Tibial nerve (tissue), 4 donors: ENCODE measurements at places on chromosomes 7 and 10.

GRCh38 chr7:610531-611280, 91.1 kb upstream of the PDGFA start:
- no peaks in the 10 kb centered on the region for H3K36me3 ChIP-seq
- DNase-seq, result no peak
- H3K27me3 ChIP-seq, result no peaks in the 10 kb centered on the region
- H3K27ac ChIP-seq, result peak overlapping the region; percentile 47

DNA sequence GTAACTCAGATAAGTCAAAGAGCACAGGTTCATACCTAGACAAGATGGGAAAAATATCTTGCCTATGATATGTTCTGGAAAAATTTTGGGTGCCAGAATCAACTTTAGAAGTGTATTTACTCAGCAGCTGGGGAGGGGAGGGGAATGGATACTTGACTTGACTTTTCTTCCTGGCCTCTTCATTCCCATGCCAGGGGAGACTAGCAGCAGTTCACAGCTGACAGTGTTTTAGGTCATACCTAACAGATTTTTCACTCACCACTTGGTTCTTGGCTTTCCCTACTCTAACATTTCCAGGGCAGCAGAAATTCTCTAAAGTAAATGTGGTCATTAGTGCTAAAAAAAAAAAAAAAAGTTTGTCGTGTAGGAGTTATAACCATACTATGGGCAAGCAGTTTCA, 46.3 kb downstream of the TAS2R16 start:
- H3K4me1 ChIP-seq, result no peaks in the 10 kb centered on the region
- H3K4me3 ChIP-seq, result no peak overlapping the region
- no peak for DNase-seq
- no peak overlapping the region for H3K27ac ChIP-seq
- H3K27me3 ChIP-seq, result no peaks in the 10 kb centered on the region
- no peaks in the 10 kb centered on the region for H3K36me3 ChIP-seq

DNA sequence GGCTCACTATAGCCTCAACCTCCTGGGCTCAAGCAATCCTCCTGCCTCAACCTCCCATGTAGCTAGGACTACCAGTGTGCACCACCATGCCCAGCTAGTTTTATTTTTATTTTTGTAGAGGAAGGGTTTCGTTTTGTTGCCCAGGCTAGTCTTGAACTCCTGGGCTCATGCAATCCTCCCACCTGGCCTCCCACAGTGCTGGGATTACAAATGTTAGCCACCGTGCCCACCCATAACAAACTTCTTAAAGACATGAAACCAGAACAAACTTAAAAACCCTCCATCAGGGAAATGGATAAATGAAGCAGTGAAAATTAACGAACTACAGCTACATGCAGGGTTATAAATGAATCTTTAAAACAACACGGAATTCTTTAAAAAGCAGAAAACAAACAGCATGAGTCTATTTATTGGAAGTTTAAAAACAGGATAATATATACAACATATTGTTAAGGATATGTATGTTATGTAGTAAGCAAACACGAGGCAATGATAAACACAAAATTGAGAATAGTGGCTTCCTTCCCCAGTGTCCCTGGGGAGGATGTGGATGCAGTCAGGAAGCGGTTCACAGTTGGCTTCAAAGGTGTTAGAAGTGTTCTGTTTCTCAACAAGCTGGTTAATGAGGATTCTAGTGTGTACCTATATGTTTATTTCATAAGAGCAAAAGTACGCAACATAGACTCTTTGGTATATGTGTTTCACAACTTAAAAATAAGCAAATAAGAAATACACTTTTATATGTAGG, 128.2 kb upstream of the IMMP2L start:
- no peak overlapping the region for H3K4me3 ChIP-seq
- no peaks in the 10 kb centered on the region for H3K27me3 ChIP-seq
- no peaks in the 10 kb centered on the region for H3K4me1 ChIP-seq
- no peak overlapping the region for H3K27ac ChIP-seq
- H3K36me3 ChIP-seq, result no peaks in the 10 kb centered on the region

- H3K36me3 ChIP-seq, result no peaks in the 10 kb centered on the region
- H3K4me3 ChIP-seq, result no peak overlapping the region
- DNase-seq, result no peak
- no peak overlapping the region for H3K27ac ChIP-seq
- H3K4me1 ChIP-seq, result no peaks in the 10 kb centered on the region
- no peaks in the 10 kb centered on the region for H3K27me3 ChIP-seq
These were observed 225.0 kb downstream of the CACNB2 start for GRCh38 chr10:18364987-18365775.

DNA sequence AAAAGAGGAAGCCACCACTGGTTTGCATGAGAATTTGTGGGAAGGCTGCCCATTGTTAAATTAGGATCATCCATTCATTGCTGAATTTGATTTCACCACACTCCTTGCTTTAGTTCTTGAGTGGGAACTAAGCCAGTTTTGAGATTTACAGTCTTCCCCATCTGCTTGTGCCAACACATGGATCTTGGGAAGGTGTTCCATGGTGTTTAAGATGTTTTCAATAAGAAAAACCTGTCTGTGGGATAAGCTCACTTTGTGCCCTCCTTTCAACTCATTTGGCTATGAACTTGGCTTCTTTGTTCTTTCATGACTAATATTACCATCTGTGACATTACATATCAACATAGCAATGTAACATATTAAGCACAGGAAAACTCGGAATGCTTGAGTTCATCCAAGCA, 73.2 kb downstream of the INHBA start:
- H3K4me3 ChIP-seq, result no peak overlapping the region
- no peaks in the 10 kb centered on the region for H3K4me1 ChIP-seq
- no peak overlapping the region for H3K27ac ChIP-seq
- no peaks in the 10 kb centered on the region for H3K36me3 ChIP-seq
- no peak for DNase-seq

GRCh38 chr10:94146746-94147145, 153.0 kb downstream of the PLCE1 start:
- H3K27ac ChIP-seq, result no peak overlapping the region
- H3K4me3 ChIP-seq, result no peak overlapping the region
- H3K36me3 ChIP-seq, result no peaks in the 10 kb centered on the region
- no peak for DNase-seq
- no peaks in the 10 kb centered on the region for H3K4me1 ChIP-seq

GRCh38 chr7:50206453-50207250, 97.9 kb upstream of the IKZF1 start:
- H3K27me3 ChIP-seq, result no peaks in the 10 kb centered on the region
- no peak overlapping the region for H3K27ac ChIP-seq
- no peaks in the 10 kb centered on the region for H3K4me1 ChIP-seq
- no peak for DNase-seq
- H3K4me3 ChIP-seq, result no peak overlapping the region

DNA sequence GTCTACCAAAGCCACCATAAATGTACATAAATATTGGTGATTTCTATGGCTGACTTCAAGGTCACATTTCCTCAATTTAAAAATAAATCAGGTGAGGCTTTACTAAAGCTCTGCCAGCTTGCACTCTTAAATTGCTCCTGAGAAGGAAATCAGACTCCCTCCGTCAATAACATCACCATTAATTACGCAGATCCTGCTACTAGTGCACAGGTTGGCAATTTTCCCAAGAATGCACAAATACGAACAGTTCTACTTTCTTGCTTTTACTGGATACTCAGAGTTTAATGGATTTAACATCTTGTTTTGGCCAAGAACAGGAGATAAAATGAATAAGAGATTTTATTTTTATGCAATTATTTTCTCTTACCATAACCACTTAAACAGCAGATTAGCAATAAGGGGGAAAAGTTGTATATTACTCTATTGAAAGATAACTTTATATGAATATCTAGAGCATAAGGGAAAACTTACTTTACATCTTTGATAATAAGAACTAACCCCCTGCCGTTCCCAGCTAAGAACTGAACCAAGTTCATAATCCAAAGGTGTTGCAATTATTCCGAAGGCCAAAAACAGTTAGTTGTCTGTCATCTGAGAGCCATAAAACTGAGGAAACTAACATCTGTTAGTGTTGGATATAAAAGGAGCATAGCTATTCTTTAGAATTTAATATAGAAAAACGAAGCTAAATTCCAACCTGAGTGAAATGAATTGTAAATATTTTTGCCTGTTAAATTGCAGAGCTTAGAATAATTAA, 140.5 kb downstream of the TWIST1 start:
- H3K27me3 ChIP-seq, result peaks cover 2% of the 10 kb centered on the region
- DNase-seq, result no peak

- no peaks in the 10 kb centered on the region for H3K27me3 ChIP-seq
- no peak overlapping the region for H3K27ac ChIP-seq
- H3K4me1 ChIP-seq, result no peaks in the 10 kb centered on the region
These were observed 122.0 kb downstream of the SKIDA1 start for GRCh38 chr10:21403256-21404015.

DNA sequence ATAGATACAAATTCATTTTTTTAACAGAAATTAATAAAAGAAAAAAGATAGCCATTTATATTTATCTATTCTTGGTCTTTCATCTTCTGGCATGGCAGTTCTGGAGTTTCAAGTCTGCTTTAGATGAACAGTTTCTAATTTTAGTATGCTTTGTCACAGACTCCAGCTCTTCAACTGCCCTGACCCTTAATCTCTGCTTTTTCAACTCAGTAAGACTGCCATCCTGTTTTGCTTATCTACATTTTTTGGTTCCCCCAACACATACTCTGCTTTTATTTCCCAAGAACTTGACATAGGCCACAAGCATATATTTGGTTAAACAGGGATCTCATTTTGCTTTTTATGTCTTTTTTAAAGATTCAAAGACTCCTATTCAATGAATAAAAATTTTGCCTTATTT, 309.3 kb upstream of the KCND2 start:
- H3K4me3 ChIP-seq, result no peak overlapping the region
- DNase-seq, result no peak
- no peaks in the 10 kb centered on the region for H3K27me3 ChIP-seq

- H3K36me3 ChIP-seq, result peaks cover 6% of the 10 kb centered on the region
- no peak for DNase-seq
- no peaks in the 10 kb centered on the region for H3K27me3 ChIP-seq
- H3K27ac ChIP-seq, result no peak overlapping the region
- H3K4me3 ChIP-seq, result no peak overlapping the region
These were observed 121.4 kb downstream of the RNF133 start for GRCh38 chr7:122577449-122578003.

- H3K27me3 ChIP-seq, result no peaks in the 10 kb centered on the region
- no peaks in the 10 kb centered on the region for H3K36me3 ChIP-seq
- H3K4me1 ChIP-seq, result no peaks in the 10 kb centered on the region
- no peak overlapping the region for H3K4me3 ChIP-seq
- H3K27ac ChIP-seq, result no peak overlapping the region
- no peak for DNase-seq
These were observed 250.3 kb downstream of the CNTNAP2 start for GRCh38 chr7:146366938-146367337.

- no peaks in the 10 kb centered on the region for H3K27me3 ChIP-seq
- no peak overlapping the region for H3K27ac ChIP-seq
- H3K4me1 ChIP-seq, result no peaks in the 10 kb centered on the region
- H3K36me3 ChIP-seq, result no peaks in the 10 kb centered on the region
- no peak for DNase-seq
- no peak overlapping the region for H3K4me3 ChIP-seq
These were observed 656.1 kb downstream of the INHBA start for GRCh38 chr7:41046776-41047175.

- H3K36me3 ChIP-seq, result no peaks in the 10 kb centered on the region
- H3K27me3 ChIP-seq, result no peaks in the 10 kb centered on the region
- DNase-seq, result no peak
- H3K4me1 ChIP-seq, result no peaks in the 10 kb centered on the region
These were observed 154.0 kb upstream of the LSM8 start for GRCh38 chr7:118029826-118030422.

- no peaks in the 10 kb centered on the region for H3K36me3 ChIP-seq
- H3K4me1 ChIP-seq, result no peaks in the 10 kb centered on the region
- no peaks in the 10 kb centered on the region for H3K27me3 ChIP-seq
- H3K4me3 ChIP-seq, result no peak overlapping the region
- DNase-seq, result no peak
- H3K27ac ChIP-seq, result no peak overlapping the region
These were observed 6.1 kb upstream of the PTPN12 start for GRCh38 chr7:77531038-77531437.

GRCh38 chr7:70466725-70467364, 665.1 kb upstream of the GALNT17 start:
- H3K4me3 ChIP-seq, result no peak overlapping the region
- H3K27ac ChIP-seq, result no peak overlapping the region
- H3K4me1 ChIP-seq, result no peaks in the 10 kb centered on the region
- no peaks in the 10 kb centered on the region for H3K27me3 ChIP-seq
- no peaks in the 10 kb centered on the region for H3K36me3 ChIP-seq

GRCh38 chr7:11166051-11166450, 192.4 kb downstream of the PHF14 start:
- H3K27me3 ChIP-seq, result no peaks in the 10 kb centered on the region
- H3K27ac ChIP-seq, result no peak overlapping the region
- H3K36me3 ChIP-seq, result no peaks in the 10 kb centered on the region
- no peak overlapping the region for H3K4me3 ChIP-seq
- DNase-seq, result no peak

- H3K4me1 ChIP-seq, result no peaks in the 10 kb centered on the region
- no peak overlapping the region for H3K4me3 ChIP-seq
- H3K36me3 ChIP-seq, result no peaks in the 10 kb centered on the region
These were observed 33.1 kb downstream of the DENND2A start for GRCh38 chr7:140607441-140607989.

GRCh38 chr7:35584990-35585389, 109.9 kb downstream of the HERPUD2 start:
- no peaks in the 10 kb centered on the region for H3K27me3 ChIP-seq
- H3K4me3 ChIP-seq, result no peak overlapping the region
- H3K4me1 ChIP-seq, result no peaks in the 10 kb centered on the region
- no peak for DNase-seq

- no peak for DNase-seq
- H3K27me3 ChIP-seq, result no peaks in the 10 kb centered on the region
- H3K27ac ChIP-seq, result no peak overlapping the region
- no peaks in the 10 kb centered on the region for H3K36me3 ChIP-seq
- no peak overlapping the region for H3K4me3 ChIP-seq
These were observed 1064.1 kb upstream of the GHITM start for GRCh38 chr10:83075016-83075814.

GRCh38 chr7:93817004-93817403, 73.5 kb downstream of the TFPI2 start:
- no peak overlapping the region for H3K27ac ChIP-seq
- no peaks in the 10 kb centered on the region for H3K36me3 ChIP-seq
- H3K4me1 ChIP-seq, result no peaks in the 10 kb centered on the region
- H3K27me3 ChIP-seq, result no peaks in the 10 kb centered on the region

DNA sequence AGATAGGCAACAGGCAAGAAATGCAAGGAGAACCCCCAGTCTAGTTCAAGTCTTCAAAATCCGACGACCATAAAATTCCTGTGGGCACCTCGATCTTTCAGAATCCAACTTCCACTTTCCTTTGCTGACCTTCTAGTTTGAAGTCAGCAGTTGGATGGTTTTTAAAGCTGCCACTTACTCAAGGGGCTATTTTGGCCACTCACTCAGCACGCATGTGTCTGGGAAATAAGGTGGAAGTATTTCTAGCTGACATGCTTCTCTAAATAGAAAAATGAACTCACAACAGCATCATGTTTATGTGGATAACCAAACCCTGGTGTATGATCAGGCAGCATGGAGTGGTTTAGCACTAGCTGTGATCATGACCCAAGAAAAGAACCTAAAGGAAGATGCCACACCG, at the start of gene NRAP:
TSS of gene NRAP (minus strand) at position 134 of the 400 bp plus-strand sequence. CDS start 159 bp downstream, outside the sequence.
- H3K27me3 ChIP-seq, result no peaks in the 10 kb centered on the region
- H3K27ac ChIP-seq, result no peak within 1 kb of the TSS
- no peaks in the 10 kb centered on the region for H3K36me3 ChIP-seq
- no peak within 1 kb of the TSS for H3K4me3 ChIP-seq

- DNase-seq, result no peak
- H3K36me3 ChIP-seq, result no peaks in the 10 kb centered on the region
- peaks cover 3% of the 10 kb centered on the region for H3K4me1 ChIP-seq
- H3K27me3 ChIP-seq, result no peaks in the 10 kb centered on the region
- no peak overlapping the region for H3K4me3 ChIP-seq
These were observed 5.8 kb upstream of the GFRA1 start for GRCh38 chr10:116278846-116279245.
